Epithelial cell of prostate (primary cell): ENCODE measurements at places on chromosomes 13 and 19.

DNA sequence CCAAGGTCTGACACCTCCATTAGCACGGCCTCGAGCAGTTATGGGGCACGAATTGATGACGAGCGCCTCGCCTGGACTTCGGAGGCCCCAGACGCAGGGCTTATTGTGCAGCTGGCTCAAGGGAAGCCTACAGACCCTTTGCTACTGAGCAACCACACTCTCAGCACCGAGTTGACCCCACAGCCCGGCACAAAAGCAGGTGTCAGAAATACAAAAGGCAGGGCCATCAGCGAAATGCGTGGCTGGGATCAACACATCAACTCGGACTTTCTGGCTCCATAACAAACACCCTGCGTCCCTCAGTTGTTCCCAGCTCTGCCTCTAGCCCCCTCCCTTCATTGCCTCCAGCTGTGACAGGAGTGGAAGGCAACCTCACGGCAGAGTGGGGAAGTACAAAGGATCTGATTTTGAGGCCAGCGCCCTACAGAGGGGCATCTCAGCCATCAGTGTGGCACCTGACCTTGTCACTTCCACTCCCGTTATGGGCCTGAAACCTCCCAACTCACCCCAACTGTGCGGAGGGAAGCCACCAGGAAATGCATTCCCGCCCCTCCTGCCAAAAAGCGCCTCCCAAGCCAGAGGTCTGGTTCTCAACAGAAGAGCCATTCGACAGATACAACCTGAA, 18.0 kb downstream of the PEPD start:
- DNase-seq, result no peak

- no peak for DNase-seq
Measured at GRCh38 chr13:52878831-52879230, 30.4 kb upstream of the PCDH8 start.

GRCh38 chr19:5828661-5829566, 10.6 kb downstream of the FUT6 start:
- DNase-seq, result no peak

DNA sequence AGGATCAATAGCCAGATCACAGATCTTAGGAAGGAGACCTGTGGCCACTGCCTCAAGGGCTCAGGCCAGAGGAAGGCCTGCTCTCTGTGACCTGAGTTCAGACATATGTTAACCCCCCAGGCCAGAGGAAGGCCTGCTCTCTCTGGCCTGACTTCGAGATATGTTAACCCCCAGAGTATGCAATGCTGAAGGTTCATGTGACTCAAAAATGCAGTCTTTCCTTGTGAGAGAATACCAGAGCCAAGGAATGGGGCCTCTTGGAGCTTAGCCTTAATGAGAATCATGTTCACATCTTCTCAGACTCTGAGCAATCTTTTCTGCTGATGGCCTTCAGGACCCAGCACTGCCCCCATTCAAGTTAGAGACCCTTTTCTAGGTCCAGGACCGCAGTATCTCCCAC, 36.7 kb downstream of the MBNL2 start:
- DNase-seq, result no peak

- no peak for DNase-seq
Measured at GRCh38 chr19:36821758-36822157, 16.4 kb downstream of the ZNF790 start.

DNA sequence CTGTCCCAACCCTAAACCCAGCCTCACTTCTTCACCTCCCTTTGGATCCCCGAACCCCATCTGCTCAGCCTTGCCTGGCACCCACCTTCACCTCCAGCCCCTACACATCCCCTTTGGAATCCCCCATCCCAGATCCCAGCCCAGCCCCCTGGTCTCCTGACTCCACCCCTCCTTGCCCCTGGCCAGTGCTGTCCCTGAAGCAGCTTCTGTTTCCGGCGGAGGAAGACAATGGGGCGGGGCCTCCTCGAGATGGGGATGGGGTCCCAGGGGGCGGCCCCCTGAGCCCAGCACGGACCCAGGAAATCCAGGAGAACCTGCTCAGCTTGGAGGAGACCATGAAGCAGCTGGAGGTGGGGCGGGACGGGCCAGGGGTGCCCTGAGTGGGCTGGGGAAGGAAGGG, 22.0 kb downstream of the ERFL start:
- DNase-seq, result no peak

GRCh38 chr13:73578251-73578875, 519.6 kb downstream of the KLF5 start:
- no peak for DNase-seq

DNA sequence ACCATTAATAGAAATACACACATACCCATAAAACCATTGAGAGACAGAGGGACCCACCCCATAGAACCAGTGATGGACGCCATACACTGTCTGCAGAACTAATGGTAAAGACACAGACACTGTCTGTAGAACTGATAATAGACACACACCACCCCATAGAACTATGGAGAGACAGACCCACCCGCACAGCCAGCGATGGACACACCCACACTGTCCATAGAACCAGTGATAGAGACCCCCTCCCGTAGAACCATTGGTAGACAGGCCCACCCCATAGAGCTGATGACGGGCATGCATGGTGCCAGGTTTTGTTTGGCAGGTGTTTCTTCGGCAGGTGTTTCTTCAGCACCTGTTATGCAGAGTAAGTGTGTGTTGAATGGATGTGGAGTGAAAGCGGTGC, 88.3 kb upstream of the TEX29 start:
- DNase-seq, result no peak

DNA sequence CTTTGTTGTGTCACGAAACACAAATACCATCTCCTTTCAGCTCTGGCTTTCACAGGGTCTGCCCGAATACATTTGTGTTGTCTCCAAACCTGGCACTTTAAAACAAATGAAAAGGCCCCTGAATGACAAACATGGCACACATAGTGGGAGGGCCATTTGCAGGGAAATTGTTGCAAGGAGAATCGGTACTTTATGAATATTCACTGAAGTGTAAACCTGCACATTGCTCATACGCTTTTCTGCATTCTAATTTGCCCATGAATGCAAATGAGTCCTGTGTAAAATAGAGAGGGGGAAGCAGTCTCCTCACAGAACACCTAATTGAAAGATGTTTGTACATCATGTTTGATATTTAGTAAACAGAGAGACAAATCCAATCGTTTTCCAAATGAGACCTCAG, 82.7 kb upstream of the PCDH8 start:
- DNase-seq, result no peak

- DNase-seq, result no peak
Measured at GRCh38 chr13:25180775-25181537, 8.9 kb upstream of the AMER2 start.

DNA sequence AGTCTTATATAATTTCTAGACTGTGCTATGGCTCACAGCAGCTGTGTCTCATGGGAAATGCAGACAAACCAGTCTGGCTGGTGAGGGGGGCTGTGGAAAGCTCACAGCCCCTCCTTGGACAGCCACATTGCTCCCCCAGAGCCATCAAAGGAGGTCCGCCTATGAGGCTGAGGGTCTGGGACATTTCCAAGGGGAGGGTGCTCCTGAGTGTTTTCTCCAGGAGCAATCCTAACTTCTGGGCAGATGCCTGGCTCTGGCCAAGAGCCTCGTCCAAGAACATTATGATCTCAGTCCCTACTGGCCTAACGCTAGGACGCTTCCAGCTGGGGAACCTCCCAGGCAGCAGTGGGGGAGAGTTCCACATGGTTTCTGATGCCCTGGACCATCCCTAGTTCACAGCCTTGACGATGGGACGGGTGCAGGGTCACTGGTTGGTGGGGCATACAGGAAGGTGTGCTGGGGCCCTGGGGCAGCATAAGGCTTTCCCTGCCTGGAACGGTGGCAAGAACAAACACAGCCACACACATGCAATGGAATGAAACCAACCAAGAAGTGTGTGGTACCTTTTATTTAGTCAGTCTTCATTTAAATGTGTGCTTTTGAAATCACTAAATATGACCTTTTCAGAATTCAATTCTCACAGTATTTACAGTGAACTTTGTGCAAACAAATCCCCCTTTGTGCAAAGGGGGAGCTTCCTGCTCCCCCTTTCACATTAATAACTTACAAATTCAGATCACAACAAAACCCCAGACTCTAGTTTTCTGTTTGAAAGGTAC, 60.6 kb downstream of the CDADC1 start:
- no peak for DNase-seq

- no peak for DNase-seq
Measured at GRCh38 chr19:56377105-56377924, 16.0 kb downstream of the ZNF582 start.

DNA sequence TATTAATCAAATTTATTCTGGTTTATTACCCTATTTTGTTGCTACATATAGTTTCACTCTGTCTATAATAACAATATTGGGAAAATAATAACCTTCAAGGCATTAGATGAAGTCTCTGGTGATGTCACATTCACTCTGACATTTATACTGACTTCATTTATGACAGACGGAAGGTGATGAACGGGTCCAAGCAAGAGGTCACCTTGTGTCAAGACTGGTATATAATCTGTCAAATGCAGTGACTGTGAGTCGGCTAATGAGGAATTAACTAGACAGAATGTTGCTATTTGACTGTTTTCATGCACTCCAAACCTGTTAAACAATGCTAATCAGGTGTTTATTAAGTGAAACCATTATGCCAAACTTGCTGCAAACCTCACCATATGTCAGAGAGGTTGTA, 800.5 kb upstream of the KLHL1 start:
- no peak for DNase-seq

DNA sequence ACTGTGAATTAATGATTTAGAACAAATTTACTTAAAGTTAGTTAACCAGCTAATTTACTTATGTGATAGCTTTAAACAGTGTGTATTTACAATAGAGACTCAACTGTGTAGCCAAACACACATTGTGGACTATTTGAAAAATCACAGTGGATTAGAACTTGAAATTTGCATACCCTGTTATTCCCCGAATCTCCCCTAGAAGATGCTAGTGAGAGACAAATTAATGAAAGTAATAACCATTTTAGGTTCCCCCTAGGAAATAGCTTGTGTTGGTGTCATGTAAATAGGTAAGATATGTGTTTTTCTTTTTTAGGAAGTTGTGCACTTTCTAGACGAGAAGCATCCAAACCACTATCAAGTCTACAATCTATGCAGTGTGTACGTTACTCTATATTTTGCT, 98.5 kb downstream of the C1QTNF9 start:
- DNase-seq, result no peak

GRCh38 chr13:46831588-46832194, 34.7 kb upstream of the ESD start:
- DNase-seq, result no peak

DNA sequence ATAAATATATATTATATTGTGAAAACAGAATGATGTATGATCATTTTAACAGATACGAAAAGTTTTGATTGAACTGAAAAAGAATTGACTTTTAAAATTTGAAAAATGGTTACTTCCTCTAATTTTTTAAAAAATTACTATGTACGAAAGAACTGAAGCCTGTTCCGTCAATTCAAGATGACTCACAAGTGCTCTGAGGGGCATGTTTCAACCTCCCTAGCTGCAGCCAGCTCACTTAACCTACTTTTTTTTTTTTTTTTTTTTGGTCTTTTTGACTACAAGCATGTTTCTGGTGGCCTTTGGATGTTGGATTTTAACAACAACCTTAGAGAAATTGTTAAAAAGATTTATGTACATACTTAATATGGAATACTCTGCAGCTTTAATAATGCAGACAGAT, 1139.3 kb downstream of the DIAPH3 start:
- DNase-seq, result no peak

DNA sequence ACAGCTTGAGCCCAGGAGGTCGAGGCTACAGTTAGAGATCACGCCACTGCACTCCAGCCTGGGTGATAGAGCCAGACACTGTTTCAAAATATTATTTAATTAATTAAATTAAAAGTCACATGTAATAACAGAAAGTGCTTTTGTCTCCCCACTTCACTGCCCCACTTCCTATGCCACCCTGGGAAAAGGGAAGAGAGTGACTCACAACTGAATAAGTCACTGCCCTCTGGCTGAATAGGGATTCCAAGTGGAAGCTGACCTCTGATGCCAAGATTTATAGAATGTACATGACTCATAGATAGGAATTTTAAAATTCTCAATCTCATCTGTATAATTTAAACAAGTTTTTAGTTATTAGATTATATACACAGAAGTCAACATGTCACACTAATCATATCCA, 22.2 kb upstream of the ERVV-1 start:
- no peak for DNase-seq

- DNase-seq, result no peak
Measured at GRCh38 chr19:2703691-2704216, 1.3 kb upstream of the GNG7 start.

DNA sequence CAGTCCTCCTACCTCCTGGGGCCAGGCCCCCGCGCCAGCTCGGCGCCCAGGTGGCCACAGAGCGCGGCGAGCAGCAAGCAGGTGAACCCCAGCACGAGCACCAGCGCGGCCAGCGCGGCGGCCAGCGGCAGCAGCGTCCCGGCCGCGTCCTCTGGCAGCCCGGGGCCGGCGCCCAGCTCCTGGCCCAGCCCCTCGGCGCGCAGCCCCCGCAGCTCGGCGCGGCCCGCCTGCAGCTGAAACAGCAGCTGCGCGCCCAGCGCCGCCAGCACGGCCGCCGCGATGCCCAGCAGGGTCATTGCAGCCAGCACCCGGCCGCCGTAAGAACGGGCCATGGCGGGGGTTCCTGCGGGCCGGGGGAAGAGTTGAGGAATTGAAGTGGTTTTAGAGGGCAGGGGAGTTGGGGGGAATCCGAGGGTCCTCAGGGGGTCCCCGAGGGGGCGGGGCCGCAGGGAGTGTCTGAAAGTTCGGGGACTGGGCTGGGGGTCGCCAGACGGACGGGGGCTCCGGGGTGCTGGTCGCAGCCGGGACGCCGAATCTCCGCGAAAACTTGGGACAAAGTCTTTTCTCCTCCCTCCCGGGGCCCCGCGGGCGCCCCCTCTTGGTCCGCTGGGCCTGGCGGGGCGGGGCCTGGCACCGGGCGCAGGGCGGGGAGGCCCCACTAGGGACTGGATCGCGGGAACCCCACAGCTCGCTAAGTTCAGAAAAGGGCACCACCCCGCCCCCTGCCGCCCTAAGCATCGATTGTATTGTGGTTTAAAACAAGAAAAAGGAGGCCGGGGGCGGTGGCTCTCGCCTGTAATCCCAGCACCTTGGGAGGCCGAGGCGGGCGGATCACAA, at the start of gene TMEM221:
Gene TMEM221, minus strand, starts transcription at position 538 of the 837 bp plus-strand sequence. Its CDS starts 206 bp downstream, at position 332.
- no peak for DNase-seq

DNA sequence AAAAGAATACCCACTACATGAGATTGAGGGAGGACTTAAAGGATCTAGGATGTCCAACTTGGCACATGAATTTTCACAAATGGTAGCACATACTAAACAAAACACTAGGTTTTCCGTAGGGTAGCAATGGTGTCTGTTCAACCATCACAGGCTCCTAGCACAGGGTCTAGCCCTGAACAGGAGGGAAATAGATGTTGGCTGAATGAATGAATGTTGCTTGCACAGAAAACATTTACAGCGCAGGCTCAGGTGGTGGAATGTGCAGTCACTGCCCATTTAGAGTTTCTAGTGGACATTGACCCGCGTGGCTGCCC, 1.9 kb upstream of the MYCBP2 start:
- no peak for DNase-seq
